ENCODE measurements at places on chromosomes 7 and 10. TPM values are rescaled to one million over a fixed set of nuclear protein-coding genes. Genes with fewer than 3 reads are reported as not detected.

The CLCN1 gene
- not detected for total RNA-seq

The IFIT2 gene
- total RNA-seq = 3.3 TPM

The GLI3 gene
- total RNA-seq = 11.7 TPM

GRCh38 chr7:127997226-127997922, 33.9 kb downstream of the LRRC4 start:
- no peak for DNase-seq

DNA sequence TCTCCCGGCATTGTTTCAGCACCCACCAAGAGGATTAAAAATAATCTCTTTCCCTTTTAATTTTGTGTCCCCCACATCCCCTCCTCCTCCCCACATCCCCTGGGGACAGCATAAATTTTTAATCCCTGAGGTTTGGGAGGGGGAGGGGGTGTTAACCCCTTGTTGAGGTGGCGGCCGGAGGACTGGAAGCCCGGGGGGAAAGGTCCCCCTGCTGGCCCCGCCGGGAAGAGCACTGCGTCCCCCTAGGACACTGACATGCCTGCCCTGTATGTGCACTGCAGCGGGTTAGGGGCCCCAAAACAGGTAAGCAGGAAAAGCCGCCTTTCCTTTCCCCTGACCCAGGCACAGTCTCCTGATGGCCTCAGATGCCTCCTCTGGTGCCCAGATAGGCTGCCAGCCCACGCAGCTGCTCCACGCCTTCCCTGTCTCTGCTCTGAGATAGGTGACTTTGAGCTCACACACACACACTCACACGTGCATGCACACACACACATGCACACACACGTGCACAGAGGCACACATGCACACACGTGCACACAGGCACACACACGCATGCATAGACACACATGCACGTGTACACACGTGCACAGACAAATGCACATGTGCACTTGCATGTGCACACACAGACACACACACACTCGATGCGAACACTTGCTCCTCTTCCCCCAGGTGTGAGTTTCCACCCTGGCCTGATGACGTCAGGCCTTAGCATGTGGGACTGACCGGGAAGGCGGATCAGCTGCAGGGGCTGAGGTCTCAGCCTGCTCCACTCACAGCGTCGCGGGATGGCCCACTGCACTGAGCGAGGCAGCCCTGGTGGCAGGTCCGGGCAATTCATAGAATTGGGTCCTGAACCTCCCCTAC, 12.3 kb downstream of the CNPY1 start:
- DNase-seq = peak; percentile 64
